Right lobe of liver (tissue), 6 donors: ENCODE measurements at places on chromosomes 11 and 22. TPM values are rescaled to one million over a fixed set of nuclear protein-coding genes. Genes with fewer than 3 reads are reported as not detected.
A peak's percentile ranks its signal among the peaks of the same experiment; 100 is the strongest.

DDX6 gene
- total RNA-seq: 40.8 TPM

GRCh38 chr22:43230971-43231723 lies 44.2 kb upstream of the TTLL12 start:
- H3K27ac ChIP-seq: no peak overlapping the region
- H3K36me3 ChIP-seq: no peaks in the 10 kb centered on the region
- H3K4me1 ChIP-seq: peaks cover 44% of the 10 kb centered on the region
- no peak overlapping the region for H3K4me3 ChIP-seq
- peak; percentile 68 for DNase-seq
- no peaks in the 10 kb centered on the region for H3K27me3 ChIP-seq

- no peak for DNase-seq
- no peaks in the 10 kb centered on the region for H3K27me3 ChIP-seq
- no peak overlapping the region for H3K27ac ChIP-seq
- no peaks in the 10 kb centered on the region for H3K36me3 ChIP-seq
These were observed 54.1 kb downstream of the MAML2 start for GRCh38 chr11:96288915-96289314.

BATF2 gene
- 1.9 TPM for total RNA-seq

DNA sequence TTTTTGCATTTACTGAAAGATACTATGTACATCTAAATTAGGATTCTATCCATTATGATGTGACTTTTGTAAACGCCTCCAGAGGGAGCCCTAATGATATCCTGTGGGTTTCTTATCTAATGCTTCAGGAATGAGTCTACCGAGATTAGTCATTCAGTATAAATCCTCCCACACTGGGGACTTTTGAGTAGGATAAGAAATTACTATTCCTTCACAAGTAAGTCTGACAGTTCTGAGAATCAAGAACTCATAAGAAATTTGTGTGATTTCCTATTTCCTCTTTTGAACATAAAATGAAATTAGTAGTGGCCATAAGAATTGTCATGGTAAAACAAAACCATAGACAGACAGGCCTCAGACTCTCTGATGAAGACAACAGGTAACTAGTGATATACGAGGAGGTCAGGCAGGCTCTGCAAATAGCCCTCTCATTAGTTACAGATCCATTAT lies 10.0 kb upstream of the OR5M1 start:
- no peaks in the 10 kb centered on the region for H3K4me1 ChIP-seq
- H3K27ac ChIP-seq: no peak overlapping the region
- DNase-seq: no peak
- no peaks in the 10 kb centered on the region for H3K27me3 ChIP-seq
- H3K4me3 ChIP-seq: no peak overlapping the region

DNA sequence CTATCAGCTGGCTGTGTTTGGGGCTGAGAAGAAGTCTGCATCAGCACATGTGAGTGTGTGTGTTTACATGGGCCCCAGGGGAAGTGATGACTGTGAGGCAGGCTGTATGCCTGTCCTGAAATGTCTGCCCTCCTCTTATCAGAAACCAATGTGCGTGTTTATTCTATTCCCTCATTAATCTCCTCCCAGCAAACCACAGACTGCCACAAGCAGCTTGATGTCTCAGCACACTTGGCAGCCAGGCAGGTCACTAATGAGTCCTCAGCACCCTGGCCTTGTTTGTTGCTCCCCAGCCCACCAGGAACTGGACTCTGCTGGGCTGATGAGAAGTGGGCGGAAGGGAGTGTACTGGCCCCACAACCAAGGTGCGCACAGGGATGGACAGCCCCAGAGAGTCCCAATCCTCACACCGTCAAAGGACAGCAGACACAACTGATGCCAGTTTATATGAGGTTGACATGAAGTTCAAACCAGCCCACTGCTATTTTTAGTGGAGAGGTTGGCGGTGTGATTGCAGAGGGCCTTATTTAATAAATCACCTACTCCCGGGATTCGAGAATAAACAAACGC lies 225.8 kb downstream of the ETS1 start:
- no peak overlapping the region for H3K4me3 ChIP-seq
- DNase-seq: no peak
- H3K27ac ChIP-seq: no peak overlapping the region
- H3K36me3 ChIP-seq: no peaks in the 10 kb centered on the region

GRCh38 chr11:130071211-130071712 lies 1.6 kb downstream of the APLP2 start:
- DNase-seq: no peak
- H3K27me3 ChIP-seq: no peaks in the 10 kb centered on the region
- no peaks in the 10 kb centered on the region for H3K4me1 ChIP-seq
- peak overlapping the region; percentile 89 for H3K4me3 ChIP-seq
- peak overlapping the region; percentile 95 for H3K27ac ChIP-seq
- no peaks in the 10 kb centered on the region for H3K36me3 ChIP-seq

DNA sequence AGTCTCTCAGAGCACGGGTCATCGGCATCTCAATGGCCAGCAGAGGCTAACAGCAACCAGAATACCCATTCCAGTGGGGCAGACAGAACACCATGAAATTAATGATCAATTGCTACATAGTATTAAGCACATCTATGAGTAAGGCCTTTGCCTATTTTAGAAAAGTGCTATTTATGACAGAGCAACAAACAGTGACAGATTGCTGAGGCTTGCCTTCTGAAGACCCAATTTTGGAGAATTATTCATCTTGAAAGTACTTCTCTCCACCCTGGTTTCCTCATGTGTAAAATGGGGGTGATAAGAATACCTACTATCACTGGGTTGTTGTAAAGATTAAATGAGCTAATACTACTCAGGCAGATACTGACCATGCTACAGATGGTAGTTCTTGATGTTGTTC lies 232.7 kb downstream of the TENM4 start:
- H3K4me3 ChIP-seq: no peak overlapping the region
- H3K36me3 ChIP-seq: no peaks in the 10 kb centered on the region
- H3K4me1 ChIP-seq: no peaks in the 10 kb centered on the region
- DNase-seq: no peak
- H3K27ac ChIP-seq: no peak overlapping the region
- no peaks in the 10 kb centered on the region for H3K27me3 ChIP-seq

GRCh38 chr22:25395915-25396314 lies 168.6 kb upstream of the GRK3 start:
- peak; percentile 64 for DNase-seq
- no peaks in the 10 kb centered on the region for H3K27me3 ChIP-seq

GRCh38 chr22:19886605-19887255 lies 32.1 kb upstream of the GNB1L start:
- no peak overlapping the region for H3K27ac ChIP-seq
- no peaks in the 10 kb centered on the region for H3K27me3 ChIP-seq
- DNase-seq: peak; percentile 49
- no peaks in the 10 kb centered on the region for H3K4me1 ChIP-seq
- no peaks in the 10 kb centered on the region for H3K36me3 ChIP-seq
- no peak overlapping the region for H3K4me3 ChIP-seq

DNA sequence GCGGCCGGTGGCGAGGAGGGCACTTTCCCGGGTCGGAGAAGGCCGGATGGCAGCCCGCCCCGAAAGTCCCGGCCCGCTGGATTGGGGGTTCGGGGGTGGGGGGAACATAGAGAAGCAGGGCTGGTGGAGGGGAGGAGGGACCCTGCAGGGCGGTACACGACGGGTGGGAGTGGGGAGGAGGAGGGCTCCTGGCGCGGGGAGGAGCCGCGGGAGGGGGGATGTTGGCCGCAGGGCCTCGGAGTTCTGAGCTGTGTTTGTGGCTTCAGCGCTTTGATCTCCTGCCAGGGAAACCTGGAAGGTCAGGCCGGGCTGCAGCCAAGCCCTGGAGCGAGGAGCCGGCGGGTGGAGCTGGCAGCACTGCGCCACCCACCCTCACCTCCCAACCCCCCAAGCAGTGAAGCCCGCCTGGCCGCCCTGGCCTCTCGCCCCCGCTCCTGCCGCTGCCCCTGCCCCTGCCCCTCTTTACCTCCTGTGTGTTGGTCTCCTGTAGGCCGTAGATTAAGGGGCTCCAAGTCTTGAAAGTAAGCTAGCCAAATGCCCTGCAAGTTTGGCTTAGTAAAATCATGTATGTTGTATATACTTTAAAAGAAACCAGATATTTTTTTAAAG lies 30.9 kb downstream of the C22orf31 start:
- peak overlapping the region; percentile 45 for H3K4me3 ChIP-seq
- DNase-seq: peak; percentile 86
- H3K36me3 ChIP-seq: no peaks in the 10 kb centered on the region
- no peaks in the 10 kb centered on the region for H3K4me1 ChIP-seq
- no peaks in the 10 kb centered on the region for H3K27me3 ChIP-seq

GRCh38 chr11:67291481-67292381 lies 2.6 kb downstream of the ANKRD13D start:
- H3K4me1 ChIP-seq: peaks cover 9% of the 10 kb centered on the region
- H3K27ac ChIP-seq: no peak overlapping the region
- no peak for DNase-seq
- peaks cover under 1% of the 10 kb centered on the region for H3K36me3 ChIP-seq
- no peak overlapping the region for H3K4me3 ChIP-seq

INS gene
- not detected for total RNA-seq

DNA sequence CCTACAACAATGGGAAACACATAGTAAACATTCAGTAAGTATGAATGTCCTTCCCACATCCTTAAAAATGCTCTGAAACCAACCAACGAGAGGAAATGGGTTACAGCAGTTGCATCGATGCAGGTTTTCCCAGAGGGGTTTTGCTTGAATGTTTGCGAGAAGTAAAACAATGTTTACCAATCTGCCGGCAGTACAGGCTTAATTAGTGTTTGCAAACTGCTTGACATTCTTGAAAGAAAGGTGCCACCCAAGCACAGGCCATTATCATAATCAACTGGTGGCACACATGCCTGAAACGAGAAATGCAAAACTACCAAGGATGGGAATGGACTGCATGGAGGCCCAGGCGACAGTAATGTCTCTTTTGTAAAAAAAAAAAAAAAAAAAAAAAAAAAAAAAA lies 27.1 kb upstream of the OPCML start:
- no peak for DNase-seq
- no peak overlapping the region for H3K4me3 ChIP-seq
- H3K36me3 ChIP-seq: no peaks in the 10 kb centered on the region
- no peaks in the 10 kb centered on the region for H3K4me1 ChIP-seq
- H3K27me3 ChIP-seq: no peaks in the 10 kb centered on the region
- no peak overlapping the region for H3K27ac ChIP-seq

CWF19L2 gene
- 5.6 TPM for total RNA-seq

- no peak overlapping the region for H3K4me3 ChIP-seq
- H3K36me3 ChIP-seq: peaks cover under 1% of the 10 kb centered on the region
- peak overlapping the region; percentile 96 for H3K27ac ChIP-seq
- H3K4me1 ChIP-seq: peaks cover 67% of the 10 kb centered on the region
These were observed 10.5 kb downstream of the TOLLIP start for GRCh38 chr11:1298695-1299492.

DNA sequence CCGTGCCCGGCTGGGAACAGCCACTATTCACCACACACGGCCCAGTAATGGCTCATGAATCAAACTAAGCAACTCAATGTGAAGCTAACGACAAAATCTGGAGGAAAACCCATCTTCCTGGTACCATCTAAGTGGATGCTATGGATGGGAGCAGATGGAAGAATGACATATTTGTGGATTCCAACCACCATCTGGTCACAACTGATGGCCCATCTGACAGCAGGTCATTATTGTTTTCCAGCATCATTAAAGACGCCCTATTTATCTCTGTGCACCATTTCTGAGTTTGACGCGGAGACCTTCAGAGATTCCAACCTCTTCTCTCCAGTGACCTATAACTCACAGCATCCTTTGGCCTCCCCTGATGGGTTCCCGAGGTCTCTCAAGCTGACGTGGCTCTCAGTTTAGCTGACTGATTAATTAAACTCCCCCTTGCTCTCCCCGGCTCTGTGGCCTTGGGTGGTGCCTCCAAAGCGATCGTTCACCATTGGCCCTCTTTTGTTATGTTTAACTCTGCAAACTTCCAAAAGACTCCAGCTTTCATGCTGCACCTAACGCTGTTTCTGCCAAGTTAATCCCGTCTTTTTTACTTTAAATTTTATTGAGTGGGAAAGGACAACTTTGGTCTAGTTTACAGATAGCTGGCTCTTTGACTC lies 1514.4 kb downstream of the BRD1 start:
- no peak for DNase-seq
- no peaks in the 10 kb centered on the region for H3K4me1 ChIP-seq
- no peak overlapping the region for H3K4me3 ChIP-seq
- no peaks in the 10 kb centered on the region for H3K27me3 ChIP-seq
- H3K27ac ChIP-seq: no peak overlapping the region

APLP2 gene
- total RNA-seq: 253 TPM

DNA sequence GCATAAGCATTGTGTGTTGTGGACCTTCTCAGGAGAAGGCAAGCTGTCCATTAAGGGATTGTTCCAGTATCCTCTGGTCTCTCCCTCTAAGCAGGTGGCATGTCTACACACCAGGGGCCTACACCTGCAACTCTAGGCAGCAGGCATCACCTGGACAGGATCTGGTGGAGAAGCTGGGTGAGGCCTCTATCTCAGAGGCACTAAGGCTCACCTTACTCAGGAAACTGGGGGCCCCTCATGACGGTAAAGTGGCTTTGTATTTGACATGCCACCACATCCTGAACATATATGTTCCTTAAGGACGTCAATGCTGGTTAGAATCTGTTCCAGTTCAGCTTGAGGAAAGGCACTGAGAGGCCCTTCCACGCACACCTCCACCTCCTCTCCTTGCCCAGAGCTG lies 891.3 kb downstream of the OPCML start:
- no peaks in the 10 kb centered on the region for H3K4me1 ChIP-seq
- H3K36me3 ChIP-seq: no peaks in the 10 kb centered on the region
- H3K27me3 ChIP-seq: no peaks in the 10 kb centered on the region
- no peak for DNase-seq

GRCh38 chr11:79046366-79046765 lies 394.5 kb downstream of the TENM4 start:
- DNase-seq: no peak
- no peak overlapping the region for H3K27ac ChIP-seq
- H3K4me3 ChIP-seq: no peak overlapping the region
- no peaks in the 10 kb centered on the region for H3K4me1 ChIP-seq

ZDHHC8 gene
- 32.4 TPM for total RNA-seq

SERPINH1 gene
- 37.7 TPM for total RNA-seq

PKDREJ gene
- 0.07 TPM for total RNA-seq

GRCh38 chr11:66264914-66265313 lies 3.5 kb upstream of the RAB1B start:
- H3K4me3 ChIP-seq: no peak overlapping the region
- no peaks in the 10 kb centered on the region for H3K27me3 ChIP-seq
- H3K4me1 ChIP-seq: peaks cover 6% of the 10 kb centered on the region

APOA4 gene
- 1,288 TPM for total RNA-seq

DNA sequence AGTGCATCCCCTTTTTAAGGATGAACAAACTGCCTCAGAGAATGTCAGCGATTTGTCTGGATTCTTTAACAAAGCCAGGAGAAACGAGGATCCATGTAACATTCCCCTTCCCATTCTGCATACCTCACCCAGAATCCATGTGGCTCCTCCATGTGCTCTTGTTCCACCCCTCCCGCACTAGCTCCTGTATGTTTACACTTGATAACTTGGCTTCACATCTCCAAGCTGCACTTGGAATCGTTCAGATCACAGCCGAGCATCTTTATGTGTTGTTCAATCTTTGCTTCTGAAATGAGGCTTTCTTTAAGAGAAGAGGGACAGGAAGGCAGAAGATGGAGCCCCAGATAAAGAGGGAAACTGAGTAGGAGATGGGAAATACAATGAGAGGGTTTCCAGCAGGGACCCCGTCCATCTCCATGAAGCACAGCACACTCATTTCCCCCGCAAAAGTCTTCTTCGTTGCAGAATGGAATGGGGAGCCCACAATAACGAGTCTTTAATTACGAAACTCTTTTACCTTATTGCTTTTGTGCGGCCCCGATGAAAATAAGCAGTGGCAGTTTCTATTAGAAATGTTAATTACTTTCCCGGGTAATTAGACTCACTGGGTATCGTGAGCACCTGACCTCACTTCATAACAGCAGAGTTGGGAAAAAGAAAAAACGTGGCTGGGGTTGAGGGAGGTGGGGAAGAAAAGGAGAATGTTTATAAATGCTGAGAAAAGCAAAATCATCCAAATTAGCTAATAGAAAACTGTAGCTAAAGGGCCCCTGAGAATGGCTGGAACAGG lies 96.8 kb upstream of the ISX start:
- DNase-seq: no peak
- H3K27me3 ChIP-seq: no peaks in the 10 kb centered on the region
- no peak overlapping the region for H3K4me3 ChIP-seq
- no peaks in the 10 kb centered on the region for H3K4me1 ChIP-seq
- H3K36me3 ChIP-seq: no peaks in the 10 kb centered on the region
